Breast epithelium (tissue), 4 donors: ENCODE measurements at places on chromosomes 5 and 9. TPM values are rescaled to one million over a fixed set of nuclear protein-coding genes. Genes with fewer than 3 reads are reported as not detected.

DNA sequence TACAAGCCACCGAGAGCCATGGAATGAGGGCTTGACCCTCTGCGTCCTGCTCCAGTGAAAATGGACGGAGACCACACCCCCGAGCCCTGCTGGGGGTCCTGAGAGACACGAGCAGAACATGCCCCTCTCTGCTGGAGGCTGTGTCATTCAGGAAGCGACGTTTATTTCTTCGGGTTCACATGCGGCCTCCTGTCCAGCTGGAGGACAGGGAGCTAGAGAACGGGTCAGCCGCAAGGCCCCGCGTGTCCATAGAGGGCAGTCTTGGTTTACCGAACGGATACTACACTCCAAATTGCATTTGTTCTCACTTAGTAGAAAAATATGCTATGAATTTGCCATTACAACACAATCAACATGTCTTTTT, 36.1 kb downstream of the MRPL36 start:
- peak; percentile 58 for DNase-seq
- H3K4me3 ChIP-seq = no peak overlapping the region
- no peak overlapping the region for H3K27ac ChIP-seq
- no peaks in the 10 kb centered on the region for H3K27me3 ChIP-seq
- no peaks in the 10 kb centered on the region for H3K36me3 ChIP-seq

DNA sequence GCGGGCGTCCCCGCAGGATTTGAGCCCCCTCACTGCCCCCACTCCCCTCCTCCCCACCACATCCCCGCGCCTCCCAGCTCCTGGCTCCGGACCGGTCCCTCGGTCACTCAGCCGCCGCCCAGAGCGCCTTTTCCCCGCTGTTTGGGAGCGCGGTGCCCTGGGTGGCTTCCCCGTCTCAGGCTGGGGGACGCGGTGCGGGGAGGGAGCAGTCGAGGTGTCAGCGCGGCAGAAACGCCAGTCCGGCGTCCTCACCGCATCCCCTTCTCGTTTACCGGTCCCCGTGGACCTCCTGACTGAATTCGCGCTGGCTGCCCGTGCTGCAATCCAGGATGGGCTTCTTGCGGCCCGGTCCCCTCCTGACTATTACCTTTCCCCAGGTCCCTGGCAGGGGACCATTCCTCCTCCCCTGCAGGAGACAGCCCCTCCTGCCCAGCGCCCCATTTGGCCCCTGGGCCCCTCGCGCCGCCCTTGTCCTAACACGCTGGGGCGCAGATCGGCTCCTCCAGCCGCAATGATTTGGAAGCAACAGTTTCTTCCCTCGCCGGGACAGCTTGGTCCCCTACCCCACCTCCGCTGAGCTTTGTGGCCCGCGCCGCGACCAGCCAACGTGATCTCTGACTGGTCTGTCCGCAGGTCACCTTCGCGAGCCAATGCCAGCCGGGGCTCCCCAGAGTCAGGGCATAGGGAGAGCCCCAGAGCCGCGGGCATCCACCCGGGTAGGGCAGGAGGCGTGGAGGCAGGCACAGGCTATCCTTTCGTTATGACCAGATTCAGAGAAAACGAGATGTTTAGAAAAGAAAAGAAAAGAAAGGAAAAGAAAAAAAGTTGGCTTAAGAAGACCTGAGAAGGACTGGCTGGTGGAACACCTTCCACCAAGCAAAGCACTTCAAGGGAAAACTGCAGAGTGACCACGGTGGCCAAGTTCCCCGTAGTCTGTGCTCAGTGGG, 1.2 kb downstream of the ANKRD33B start:
- H3K4me3 ChIP-seq = peak overlapping the region; percentile 86
- H3K36me3 ChIP-seq = no peaks in the 10 kb centered on the region
- no peaks in the 10 kb centered on the region for H3K4me1 ChIP-seq
- peaks cover 22% of the 10 kb centered on the region for H3K27me3 ChIP-seq
- H3K27ac ChIP-seq = peak overlapping the region; percentile 88

DNA sequence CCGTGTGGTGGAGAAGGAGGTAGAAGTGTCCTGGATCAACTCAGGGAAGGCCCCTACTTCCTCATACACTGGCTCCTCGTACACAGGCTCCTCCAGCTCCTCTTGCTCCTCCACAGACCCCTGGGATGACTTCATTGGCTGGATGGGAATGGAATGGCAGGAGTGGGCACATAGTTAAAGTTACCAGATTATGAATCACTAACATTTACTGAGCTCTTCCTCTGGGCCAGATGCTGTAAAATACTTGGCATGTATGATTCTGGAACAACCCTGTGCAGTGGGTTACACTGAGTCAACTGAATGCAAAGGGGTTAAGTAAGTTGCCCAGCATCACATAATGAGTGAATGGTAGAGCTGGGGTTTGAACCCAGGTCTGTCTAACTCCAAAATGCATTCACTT, 3.1 kb upstream of the FCHSD1 start:
- H3K36me3 ChIP-seq = no peaks in the 10 kb centered on the region
- H3K27ac ChIP-seq = no peak overlapping the region
- H3K4me3 ChIP-seq = no peak overlapping the region
- peaks cover 5% of the 10 kb centered on the region for H3K4me1 ChIP-seq
- no peaks in the 10 kb centered on the region for H3K27me3 ChIP-seq

DNA sequence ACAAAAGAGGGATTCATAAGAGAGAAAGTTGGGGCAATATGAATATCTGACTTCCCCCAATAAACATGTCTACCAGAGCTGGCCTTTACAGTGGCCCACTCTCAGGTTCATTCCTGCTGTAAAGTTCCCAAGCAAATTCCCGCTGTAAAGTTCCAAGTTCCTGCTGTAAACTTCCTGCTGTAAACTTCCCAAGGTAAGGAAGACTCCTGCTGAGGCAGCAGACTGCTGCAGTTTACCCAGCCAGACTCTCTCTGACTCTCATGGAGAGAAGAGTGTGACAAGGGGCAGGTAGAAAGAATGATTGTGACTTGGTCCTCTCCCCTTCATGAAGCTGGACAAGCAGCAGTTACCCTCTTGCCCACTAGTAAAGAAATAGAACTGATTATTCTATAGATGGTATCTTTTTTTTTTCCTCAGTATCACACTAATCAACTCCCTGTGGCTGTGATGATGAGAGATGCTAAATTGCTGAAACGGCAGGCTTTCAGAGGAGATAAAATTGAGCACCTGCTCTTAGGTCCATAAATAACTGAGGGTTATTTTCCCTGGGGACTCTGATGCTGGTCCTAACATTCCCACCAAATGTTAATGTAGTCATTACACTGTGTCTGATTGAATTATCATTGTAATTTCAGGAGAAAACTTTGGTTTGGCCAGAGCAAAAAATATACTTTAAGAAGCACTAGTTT, 220.4 kb downstream of the PARP8 start:
- no peaks in the 10 kb centered on the region for H3K27me3 ChIP-seq
- H3K4me3 ChIP-seq = no peak overlapping the region
- no peaks in the 10 kb centered on the region for H3K36me3 ChIP-seq
- no peak overlapping the region for H3K27ac ChIP-seq
- H3K4me1 ChIP-seq = no peaks in the 10 kb centered on the region

GRCh38 chr9:22354699-22355384, 91.8 kb upstream of the DMRTA1 start:
- H3K4me1 ChIP-seq = no peaks in the 10 kb centered on the region
- H3K36me3 ChIP-seq = no peaks in the 10 kb centered on the region
- no peak overlapping the region for H3K4me3 ChIP-seq
- DNase-seq = no peak
- no peak overlapping the region for H3K27ac ChIP-seq

The BICD2 gene
- 26.5 TPM for total RNA-seq

The MOB3B gene
- 12.8 TPM for total RNA-seq

The HTR4 gene
- not detected for total RNA-seq

The AP3S1 gene
- total RNA-seq = 74.7 TPM
